ENCODE measurements at places on chromosomes 3 and 15. TPM values are rescaled to one million over a fixed set of nuclear protein-coding genes. Genes with fewer than 3 reads are reported as not detected.

DNA sequence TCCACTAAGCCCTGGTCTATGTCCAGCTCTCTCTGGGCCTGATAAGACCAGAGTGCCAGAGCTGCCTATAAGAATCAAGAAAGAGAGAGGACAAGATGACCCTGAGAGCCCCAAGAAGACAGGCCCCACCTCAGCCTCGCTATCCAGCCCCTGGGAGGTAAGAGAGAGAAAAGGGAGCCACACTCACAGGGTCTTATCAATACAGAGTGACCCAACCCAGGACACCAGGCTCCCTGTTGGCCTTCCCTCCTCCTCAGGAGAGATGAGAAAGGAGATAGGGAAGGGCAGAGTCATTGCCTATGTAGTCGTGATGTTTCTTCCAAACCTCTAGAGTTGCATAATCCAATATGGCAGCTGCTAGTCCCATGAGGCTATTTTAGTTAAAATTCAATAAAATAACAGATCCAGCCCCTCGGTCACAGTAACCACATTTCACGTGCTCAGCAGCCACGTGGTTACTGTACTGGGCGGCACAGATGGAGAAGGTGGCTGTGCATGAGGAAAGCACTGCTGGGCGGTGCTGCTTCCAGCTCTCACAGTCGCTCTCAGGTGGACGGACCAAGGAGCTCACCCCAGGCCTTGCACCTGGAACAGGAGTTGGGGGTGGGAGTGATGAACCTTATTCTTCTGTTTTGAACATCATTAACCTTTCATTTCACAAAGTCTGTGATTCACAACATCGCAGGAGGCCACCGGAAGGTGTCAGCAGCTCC lies 525.8 kb downstream of the SHQ1 start:
- DNase-seq = no peak

GRCh38 chr15:68149059-68149458 lies 56.1 kb downstream of the CALML4 start:
- peak; percentile 66 for DNase-seq

DNA sequence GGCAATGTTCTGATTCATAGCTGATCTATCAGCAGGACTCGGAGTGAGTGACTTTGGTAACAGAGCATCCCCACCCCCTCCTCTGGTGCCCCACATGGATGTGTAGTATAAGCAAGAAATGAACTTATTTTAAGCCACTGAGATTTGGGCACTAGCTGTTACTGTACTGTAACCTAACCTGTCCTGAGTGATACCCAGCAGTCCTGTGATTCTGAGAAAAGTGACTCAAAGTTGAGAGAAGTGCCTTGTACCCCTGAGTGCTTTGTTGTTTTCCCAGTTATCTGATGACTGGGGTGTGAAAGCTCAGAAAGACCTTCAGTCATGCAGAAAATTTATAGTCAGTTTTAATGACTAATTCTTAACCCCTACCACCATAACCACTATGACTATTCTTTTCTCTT lies 439.9 kb upstream of the RBMS3 start:
- peak; percentile 58 for DNase-seq

DNA sequence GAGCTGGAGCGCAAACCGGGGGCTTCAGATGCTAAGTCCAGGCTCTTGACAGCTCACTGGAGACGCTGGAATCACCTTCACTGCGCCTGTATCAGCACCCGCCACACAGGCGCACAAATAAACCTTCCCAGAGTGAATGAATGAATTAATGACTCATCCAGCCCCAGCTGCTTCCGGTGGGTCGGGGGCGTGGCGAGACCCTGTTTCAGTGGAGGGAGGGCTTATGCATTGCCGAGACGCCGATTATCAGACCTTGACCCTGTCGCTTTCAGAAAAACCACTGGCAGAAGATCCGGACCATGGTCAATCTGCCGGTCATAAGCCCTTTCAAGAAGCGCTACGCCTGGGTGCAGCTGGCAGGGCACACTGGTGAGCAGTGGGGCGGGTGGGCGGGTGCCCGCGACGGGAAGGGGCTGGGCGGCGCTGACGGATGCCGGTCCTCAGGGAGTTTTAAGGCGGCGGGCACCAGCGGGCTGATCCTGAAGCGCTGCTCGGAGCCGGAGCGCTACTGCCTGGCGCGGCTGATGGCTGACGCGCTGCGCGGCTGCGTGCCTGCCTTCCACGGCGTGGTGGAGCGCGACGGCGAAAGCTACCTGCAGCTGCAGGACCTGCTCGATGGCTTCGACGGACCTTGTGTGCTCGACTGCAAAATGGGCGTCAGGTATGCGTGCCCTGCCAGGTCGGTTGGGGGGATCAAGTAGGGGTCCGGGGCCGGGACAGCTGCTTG lies 7.7 kb downstream of the ITPKA start:
- DNase-seq = no peak

- DNase-seq = no peak
These were observed 10.2 kb downstream of the ZNF619 start for GRCh38 chr3:40487172-40487571.

- DNase-seq = peak; percentile 40
These were observed 166.2 kb upstream of the NSMCE3 start for GRCh38 chr15:29435811-29436210.

GRCh38 chr15:83306561-83306960 lies 22.1 kb upstream of the BNC1 start:
- DNase-seq = no peak

Gene THRB
- 1.3 TPM for total RNA-seq

Data from M059J (cell line).